ENCODE measurements at places on chromosomes 2 and 18.

DNA sequence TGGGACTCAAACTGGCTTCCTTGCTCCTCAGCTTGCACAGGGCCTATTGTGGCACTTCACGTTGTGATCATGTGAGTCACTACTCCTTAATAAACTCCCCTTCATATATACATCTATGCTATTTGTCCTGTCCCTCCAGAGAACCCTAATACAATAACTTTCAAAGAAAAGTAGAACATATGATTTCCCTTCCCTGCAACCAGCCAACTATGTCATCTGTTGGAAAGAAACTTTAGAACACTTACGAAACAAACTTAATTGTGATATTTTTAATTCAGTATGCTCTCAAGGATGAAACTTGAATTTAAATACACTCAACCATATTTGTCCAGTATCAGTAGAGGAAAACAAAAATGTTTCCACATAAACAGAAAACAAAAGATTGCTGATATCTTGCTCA lies 84.4 kb downstream of the DYM start:
- no peak for ATAC-seq

DNA sequence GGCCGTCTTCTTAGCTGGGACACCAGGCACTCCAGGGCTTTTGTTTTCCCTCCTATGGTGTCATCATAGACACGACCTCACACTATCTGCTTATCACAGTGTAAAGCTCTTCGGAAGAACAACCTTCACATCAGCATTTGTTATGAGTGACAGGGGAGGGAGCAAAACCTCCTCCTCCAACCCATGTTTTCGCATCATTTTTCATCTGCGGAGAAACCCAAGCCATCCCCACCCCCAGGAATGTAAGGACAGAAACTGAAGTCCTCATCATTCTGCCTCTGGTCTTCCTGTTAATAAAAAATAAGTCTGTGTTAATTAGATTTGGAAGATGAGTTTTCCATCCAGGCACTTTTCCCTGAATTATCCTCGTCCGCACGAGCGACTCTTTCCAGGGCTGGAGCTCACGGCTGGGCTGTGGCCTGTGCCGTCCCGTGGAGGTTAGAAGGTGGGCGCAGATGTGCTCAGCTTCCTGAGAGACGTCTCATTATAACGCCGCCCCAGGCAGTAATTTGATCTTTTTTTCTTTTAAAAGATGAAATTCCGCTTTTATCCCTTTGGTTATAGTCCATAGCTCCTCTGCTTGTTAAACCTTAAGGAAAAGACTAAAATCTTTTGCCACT lies 101.6 kb upstream of the TMEM18 start:
- no peak for ATAC-seq

- no peak for ATAC-seq
Measured at GRCh38 chr2:113818382-113818951, 62.0 kb upstream of the SLC35F5 start.

DNA sequence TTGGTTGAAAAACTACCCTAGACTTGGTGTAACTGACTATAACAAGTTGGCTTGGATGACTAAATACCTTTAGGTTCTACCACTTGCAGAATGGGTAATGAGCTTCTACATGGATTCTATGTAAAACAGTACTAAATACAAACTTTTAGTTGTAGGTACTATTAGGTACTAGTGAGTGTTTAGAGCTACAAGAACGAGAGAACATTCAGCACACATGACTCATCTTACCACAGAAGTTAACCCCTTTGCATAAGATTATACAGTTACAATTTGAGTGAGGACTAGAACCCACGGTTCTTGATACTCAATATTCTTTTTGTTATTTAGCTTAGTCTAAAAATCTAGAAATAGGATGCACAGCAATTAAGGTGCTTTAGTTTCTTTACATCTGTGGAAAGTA lies 101.7 kb upstream of the TFCP2L1 start:
- ATAC-seq, result peak; percentile 59

DNA sequence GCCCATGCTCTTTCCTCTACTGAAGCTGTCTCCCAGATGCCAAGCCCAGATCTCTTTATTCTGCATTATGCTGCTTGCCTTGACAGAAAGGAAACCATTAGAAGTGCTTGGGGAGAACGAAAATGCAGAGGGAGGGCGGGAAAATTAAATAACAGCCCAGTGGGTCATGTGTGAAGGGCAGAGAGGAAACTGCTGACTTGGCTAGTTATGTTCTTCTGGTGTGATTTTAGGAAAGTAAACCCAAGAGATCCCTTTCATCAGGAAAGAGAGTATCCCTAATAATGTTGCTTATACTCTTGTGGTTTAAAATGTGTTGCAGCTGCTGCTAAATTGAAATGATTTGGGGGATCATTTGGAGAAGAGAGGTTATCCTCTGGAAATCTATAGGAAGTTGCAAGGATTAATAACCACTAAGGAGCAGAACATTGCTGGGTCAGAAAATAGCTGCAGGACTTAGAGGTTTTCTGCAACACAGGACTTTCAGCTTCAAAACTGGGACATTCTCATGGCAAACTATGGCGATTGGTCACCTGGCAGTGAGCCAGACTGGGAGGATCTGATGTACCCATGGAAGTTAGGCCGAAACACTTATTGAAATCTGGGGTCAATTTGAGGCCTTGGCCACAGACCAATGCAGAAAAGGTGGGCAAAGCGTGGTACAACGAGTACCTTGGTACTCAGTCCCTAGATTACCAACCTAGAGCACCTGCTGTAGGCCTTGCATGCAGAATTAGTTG lies 172.2 kb downstream of the TMEM247 start:
- ATAC-seq, result no peak

- ATAC-seq, result no peak
Measured at GRCh38 chr2:12762976-12763375, 46.2 kb downstream of the TRIB2 start.

DNA sequence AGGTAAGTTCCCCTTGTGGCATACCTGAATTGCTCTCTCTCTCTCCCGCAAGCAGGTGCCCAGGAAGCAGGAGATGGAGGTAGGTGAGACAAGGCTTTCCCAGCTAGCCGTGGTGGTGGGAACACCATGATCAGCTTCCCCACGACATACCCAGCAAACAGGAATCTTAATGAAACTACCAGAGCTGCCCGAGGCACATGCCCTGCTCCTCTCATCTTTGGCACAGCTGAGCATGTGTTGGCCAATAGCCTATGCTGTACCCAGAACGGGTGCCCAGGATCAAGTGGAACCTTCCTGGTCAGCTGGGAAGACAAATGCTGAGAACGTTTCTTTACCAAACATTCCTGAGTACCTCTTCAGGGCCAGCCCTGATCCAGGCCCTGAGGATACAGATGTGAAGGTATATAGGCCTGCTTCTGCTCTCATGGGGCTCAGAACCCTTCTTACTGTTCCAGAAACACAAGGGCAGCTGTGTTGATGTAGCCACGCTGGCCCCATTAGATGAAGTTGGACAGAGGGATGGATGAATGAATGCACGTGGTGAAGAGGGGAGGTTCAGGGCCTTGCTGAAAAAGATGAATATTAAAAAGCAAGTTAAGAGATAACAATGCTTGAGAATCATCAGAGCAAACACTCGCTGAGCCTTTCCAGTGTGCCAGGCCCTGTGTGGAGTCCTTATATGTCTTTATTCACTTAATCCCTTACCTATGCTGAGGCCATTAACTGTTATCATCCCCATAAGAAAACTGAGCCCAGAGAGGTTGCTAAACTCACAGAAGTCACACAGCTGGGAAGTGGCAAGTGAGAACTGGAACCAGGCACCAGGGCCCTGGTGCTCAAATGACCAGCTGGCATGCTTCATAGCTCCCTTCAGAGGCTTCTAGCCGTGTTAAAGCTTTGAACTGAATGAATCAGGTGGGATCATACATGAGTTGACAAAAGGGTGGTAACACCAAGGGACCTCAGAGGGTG lies 68.8 kb upstream of the TMEM247 start:
- no peak for ATAC-seq

All from activated CD4-positive, CD25-positive, alpha-beta regulatory T cell treated with anti-CD3 and anti-CD28 coated beads, Interleukin-2, amount 50 U/mL, for 24 hours (primary cell).